ENCODE measurements at places on chromosomes 12 and 14.

- DNase-seq, result no peak
Observed at GRCh38 chr14:62546862-62547474, 498.3 kb downstream of the KCNH5 start.

DNA sequence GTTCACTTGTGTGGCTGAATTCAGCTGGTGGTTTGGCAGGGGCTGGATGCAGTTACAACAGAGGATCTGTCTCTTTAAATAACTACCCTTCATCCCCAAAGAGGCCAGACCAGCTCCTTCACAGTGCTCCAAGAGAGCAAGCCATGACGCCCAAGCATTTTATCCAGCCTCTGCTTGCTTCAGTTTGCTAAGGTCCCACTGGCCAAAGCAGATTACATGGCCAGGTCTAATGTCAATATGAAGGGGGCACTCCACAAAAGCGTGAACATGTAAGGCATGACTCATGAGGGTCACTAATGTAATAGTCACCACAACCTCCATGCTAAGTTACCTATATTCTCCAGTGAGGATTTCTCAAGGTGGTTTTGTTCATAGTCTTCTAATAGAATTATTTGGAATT, 62.9 kb downstream of the MARK3 start:
- no peak for DNase-seq

DNA sequence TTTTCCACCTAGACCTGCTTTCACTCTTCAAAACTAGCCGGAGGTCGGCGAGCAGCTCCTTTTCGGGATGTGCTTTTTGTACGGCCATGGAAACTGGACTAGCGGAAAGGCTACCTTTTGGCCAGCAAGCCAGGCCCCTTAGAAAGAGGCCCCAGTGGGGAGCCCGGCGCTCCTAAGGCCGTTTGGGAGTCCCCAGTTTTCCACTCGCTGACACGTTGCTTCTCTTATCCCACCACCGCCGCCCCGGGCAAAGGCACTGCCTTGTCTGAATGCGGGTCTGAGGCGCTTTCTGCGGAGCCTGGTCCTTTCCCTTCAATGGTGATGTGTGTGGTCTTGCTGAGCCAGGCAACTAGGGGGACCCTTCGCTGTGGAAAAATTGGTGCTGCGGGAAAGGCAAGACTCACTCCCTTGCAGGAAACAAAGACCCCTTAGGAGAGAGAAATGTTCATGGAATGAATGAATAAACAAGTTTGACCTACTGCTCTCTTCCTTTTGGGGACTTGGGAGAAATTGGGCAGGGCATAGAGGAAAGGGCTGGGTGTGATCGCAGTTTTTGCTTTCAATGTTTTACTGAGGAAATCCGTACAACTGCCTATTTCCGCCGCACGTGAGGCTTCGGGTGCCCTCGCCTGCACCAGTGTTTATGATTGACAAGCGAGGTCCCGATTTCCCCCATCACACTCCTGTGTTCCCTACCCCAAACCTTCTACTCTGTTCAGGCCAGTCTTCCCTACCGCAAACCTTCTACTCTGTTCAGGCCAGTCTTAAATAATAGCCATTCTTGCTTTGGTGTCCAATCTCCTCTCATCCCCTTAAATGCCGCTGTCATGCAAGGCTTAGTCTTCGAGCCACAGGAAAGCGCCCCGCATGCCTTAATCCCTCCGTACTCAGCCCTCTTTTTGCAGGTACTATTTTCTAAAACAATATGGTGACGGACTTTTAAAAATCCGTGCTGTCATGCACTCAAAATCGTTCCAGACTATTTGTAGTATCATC, 1.0 kb upstream of the SLC38A2 start:
- DNase-seq, result no peak

GRCh38 chr12:112151766-112152541, 26.6 kb downstream of the TRAFD1 start:
- DNase-seq, result no peak

DNA sequence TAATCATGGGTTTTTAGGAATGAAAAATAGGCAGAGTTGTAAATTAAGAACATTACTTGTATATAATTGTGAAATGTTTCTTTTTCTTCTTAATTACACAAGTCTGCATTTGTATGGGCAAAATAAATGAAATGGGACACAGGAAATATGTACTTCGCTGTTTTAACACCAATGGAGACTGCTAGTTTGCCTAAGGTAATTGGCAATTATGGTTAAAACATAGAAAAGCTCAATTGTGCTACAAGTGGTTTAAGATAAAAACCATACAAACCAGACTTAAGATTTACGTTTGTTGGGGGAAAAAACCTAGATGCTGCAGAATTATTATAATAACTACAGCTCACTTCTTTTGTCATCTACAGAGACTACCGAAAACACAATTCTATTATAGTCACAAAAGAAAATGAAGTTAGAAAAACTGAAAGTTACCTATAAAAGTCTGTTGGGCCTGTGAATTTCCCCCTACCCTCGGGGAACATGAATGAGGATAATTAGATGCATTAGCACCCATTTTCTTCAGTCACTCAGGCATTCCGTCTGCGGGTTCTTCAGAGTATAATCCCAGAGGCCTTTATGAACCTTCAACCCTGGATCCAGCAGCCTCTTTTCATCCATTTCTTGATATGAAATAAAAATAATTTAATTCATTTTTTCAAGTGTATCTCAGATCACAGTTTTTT, 37.2 kb downstream of the BTBD7 start:
- no peak for DNase-seq

- no peak for DNase-seq
Observed at GRCh38 chr12:115268451-115268850, 584.5 kb upstream of the TBX3 start.

DNA sequence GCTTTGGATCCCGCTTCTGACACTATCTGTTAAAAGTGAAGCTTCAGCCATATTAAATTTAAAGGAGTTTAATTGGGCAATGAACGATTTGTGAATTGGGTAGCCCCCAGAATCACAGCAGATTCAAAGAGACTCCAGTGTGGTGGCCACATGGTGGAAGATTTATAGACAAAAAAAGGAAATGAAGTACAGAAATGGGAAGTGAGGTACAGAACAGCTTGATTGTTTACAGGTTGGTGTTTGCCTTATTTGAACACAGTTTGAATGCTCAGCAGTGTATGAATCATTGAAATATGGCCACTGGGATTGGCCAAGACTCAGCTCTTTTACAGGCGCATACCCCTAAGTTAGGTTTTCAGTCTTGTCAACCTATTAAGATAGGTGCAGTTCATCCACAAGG, 21.9 kb downstream of the CCDC91 start:
- no peak for DNase-seq

DNA sequence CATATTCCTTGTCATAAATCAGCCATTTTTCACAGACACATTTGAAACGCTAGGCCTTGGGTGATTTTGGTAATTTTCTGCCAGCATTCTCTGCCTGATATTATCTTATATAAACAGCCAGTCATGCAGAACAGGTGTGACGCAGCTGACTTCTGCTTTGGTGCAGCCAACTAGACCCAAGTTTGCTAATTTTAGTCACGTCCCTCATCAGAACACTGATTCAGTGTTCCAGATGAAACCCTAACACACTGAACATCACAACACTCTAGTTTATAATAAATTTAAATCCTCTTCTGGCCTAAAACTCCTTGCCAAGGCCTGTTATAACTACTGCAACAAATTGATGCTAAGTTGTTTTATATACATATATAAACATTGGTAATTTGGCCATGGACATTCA, 386.1 kb downstream of the SEC23A start:
- no peak for DNase-seq

GRCh38 chr12:46554460-46554859, 181.9 kb upstream of the SLC38A2 start:
- no peak for DNase-seq

GRCh38 chr14:26820572-26820971, 222.7 kb upstream of the NOVA1 start:
- no peak for DNase-seq

- no peak for DNase-seq
Observed at GRCh38 chr12:3624273-3624672, 128.6 kb downstream of the CRACR2A start.

- no peak for DNase-seq
Observed at GRCh38 chr14:90140956-90141316, 79.1 kb downstream of the KCNK13 start.

GRCh38 chr12:124917135-124917840, 2.8 kb upstream of the UBC start:
- no peak for DNase-seq

DNA sequence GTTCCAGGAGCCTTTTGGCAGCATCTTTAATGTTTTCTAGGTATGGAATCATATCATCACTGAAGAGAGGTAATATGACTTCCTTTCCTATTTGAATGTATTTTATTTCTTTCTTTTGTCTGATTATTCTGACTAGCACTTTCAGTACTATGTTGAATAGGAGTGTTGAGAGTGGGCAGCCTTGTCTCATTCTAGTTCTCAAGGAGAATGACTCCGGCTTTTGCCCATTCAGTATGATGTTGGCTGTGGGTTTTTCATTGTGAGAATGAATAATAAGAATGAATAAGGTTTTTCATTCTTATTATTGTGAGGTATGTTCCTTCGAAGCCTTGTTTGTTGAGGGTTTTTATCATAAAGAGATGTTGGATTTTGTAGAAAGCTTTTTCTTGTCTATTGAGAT, 98.9 kb downstream of the GPHN start:
- no peak for DNase-seq

GRCh38 chr14:101469382-101470247, 91.7 kb upstream of the DIO3 start:
- DNase-seq, result no peak

GRCh38 chr12:42705863-42706262, 116.3 kb upstream of the PRICKLE1 start:
- no peak for DNase-seq

GRCh38 chr12:96157427-96157826, 36.7 kb upstream of the ELK3 start:
- DNase-seq, result no peak

GRCh38 chr14:70289138-70289537, 70.3 kb downstream of the COX16 start:
- DNase-seq, result no peak

DNA sequence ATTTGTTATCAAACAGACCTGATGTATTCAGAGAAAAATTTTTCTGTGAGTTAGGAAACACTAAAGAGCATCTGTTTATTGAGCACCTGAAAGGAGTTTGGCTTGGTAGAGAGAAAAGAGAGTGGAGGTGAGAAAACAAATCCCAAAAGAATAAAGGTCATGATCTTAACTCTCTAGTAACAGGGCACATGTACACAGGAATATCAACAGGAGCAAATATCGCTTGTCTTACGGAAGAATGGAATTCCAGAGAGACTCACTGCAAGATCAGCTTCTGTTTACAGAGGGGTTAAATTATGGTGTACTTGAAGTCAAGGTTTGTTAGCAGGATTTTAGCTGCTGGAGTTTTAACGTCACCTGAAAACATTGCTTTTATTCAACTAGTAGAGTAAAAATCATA, 78.8 kb downstream of the SPPL3 start:
- no peak for DNase-seq

DNA sequence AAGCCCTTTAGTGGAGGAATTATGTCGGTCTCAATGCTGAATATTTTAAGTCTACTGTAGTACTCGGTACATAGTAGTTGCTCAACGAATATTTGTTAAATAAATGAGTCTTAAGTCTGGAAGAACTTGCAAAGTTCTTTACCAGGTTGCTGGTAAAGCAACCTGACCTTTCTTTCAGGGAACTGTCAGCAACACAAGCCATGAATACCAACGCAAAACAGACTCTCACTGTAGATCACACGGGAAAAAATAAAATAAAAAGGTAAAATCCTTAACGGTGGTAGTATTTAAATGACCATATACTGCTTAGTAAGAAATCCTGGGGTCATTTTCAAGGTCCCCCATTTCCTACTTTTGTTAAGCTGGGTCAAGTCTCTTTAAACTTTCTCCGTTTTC, 447 bp upstream of the NUBPL start:
- no peak for DNase-seq

DNA sequence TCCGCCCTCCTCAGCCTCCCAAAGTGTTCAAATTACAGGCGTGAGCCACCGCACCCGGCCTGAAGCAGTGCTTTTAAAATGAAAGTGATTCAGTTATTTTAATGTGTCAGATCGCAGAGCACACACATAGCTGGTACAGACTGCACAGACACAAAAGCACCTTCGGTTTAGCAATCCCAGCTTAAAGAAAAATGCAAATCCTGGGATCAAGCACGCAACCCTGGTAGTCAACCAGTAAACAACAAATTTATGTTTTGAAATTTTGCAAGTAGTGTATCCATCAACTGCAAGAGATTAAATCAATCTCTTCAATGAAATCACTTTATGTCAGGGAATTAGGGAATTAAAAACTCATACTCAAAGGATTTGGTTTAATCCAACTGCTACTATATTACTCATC, 28.4 kb downstream of the SLC38A1 start:
- DNase-seq, result no peak

DNA sequence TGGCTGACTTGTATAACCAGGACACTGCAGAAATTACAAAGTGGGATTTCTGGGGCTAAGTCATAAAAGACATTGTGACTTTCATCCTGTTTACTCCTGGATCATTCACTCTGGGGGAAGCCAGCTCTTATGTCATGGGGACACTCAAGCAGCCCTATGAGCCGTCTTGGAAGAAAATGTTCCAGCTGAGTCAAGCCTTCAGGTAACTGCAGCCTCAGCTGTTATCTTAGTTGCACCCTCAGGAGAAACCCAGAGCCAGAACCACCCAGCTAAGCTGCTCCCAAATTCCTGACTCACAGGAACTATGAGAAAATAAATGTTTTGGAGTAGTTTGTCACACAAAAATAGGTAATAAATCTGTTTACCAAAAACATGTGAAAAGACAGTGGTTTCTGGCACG, 43.1 kb upstream of the GXYLT1 start:
- DNase-seq, result no peak

DNA sequence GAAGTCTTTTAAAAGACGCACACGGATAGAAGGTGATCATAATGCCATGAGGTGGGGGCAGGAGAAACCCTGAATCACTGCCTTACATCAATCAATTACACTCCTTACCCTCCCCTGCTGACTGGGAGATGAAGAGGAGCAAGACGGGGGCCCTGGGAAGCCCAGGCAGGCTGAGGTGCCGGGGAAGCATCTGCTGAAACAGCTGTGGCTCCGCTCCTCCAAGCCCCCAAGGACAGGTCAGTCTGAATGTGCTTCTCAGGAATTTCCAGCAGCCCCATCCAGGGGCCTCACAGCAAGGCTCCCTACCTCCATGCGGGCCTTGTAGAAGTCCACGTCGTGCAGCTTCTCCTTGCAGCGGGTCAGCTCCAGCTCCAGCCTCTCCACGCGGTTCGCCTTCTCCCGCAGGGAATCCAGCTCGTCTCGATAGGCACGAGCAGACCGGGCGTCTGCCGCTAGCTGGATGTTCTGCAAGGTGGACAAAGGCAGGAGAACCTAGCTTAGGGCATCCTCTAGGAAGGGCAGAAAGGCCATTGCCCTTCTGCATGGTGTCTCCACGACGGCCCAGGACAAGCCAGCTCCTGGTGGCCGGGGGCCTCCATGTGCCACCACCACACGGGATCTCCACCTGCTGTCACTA, 79.8 kb downstream of the CCDC88C start:
- DNase-seq, result no peak

- DNase-seq, result no peak
Observed at GRCh38 chr14:54532111-54533012, 22.7 kb downstream of the CGRRF1 start.

DNA sequence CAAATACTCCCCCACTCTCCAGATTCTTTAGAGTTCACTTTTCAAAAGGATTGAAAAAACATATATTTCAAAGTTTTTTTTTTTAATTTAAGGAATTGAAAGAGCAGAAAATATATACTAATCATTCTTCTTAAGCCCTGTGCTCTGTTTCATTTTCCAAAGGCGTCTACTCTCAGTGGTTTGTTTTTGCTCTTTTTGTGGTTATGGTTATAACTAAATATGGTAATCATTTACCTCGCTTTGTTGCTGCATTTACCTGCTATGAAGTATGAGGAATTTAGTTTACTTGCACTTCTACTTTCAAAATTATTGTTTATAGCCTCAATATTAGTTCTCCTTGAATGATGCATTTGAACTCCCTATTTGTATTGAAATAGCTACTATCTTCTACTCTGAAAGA, 55.9 kb upstream of the LRRK2 start:
- no peak for DNase-seq

Data from esophagus squamous epithelium (tissue), 5 donors.